Activated CD8-positive, alpha-beta memory T cell treated with anti-CD3 and anti-CD28 coated beads for 4 hours (primary cell): ENCODE measurements at places on chromosomes 12 and 14.

GRCh38 chr12:110340706-110341105 lies 59.7 kb downstream of the ATP2A2 start:
- DNase-seq: no peak

DNA sequence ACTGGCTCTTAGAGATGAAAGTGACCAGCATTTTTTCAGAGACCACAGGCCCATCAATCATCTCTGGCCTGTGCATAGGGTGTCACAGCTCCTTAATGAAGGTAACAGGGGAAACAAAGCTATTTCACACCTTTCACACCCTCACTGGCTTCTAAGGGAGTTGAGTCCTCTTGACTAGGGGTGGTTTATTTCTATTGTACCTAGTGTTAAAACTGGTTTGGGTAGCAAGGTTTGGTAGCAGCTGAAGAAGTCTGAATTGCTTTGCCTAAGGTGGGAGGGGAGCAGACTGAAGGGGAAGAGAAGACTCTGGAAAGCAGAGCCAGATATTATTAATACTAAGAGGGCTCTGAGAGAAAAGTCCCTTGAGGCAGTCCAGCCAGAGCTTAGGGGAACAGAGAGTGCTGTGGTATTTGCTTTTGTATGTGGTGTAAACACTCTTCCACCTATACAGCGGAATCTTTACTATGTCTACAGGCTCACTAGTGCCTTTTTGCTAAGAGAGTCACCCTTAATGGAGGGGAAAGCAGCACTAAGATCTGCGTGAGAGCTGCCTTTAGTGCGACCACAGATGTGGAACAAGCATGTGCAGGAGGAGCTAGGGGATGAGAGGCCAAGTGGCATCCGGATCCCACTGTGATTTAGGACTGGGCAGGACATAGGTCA lies 95.8 kb downstream of the STXBP6 start:
- no peak for DNase-seq

- DNase-seq: no peak
These were observed 380.7 kb upstream of the SYT1 start for GRCh38 chr12:78483767-78484315.

DNA sequence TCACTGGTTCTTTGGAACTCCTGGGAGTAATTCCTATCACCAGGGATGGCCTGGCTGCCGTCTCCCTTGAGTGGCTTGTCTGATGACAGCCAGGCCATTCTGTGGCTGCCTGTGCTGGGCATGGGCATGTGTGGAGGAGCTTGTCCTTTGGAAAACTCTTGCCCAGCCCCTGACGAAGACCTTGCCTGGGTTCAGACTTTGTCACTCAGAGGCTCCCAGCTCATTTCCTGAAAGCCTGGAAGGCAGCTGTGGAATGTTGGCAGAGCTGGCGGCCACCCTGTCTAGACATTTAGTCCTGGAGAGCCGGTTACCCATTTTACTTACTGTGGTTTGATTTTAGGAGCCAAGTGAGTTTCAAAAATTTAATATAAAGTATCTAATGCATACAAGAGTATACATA lies 34.0 kb downstream of the TUNAR start:
- no peak for DNase-seq

DNA sequence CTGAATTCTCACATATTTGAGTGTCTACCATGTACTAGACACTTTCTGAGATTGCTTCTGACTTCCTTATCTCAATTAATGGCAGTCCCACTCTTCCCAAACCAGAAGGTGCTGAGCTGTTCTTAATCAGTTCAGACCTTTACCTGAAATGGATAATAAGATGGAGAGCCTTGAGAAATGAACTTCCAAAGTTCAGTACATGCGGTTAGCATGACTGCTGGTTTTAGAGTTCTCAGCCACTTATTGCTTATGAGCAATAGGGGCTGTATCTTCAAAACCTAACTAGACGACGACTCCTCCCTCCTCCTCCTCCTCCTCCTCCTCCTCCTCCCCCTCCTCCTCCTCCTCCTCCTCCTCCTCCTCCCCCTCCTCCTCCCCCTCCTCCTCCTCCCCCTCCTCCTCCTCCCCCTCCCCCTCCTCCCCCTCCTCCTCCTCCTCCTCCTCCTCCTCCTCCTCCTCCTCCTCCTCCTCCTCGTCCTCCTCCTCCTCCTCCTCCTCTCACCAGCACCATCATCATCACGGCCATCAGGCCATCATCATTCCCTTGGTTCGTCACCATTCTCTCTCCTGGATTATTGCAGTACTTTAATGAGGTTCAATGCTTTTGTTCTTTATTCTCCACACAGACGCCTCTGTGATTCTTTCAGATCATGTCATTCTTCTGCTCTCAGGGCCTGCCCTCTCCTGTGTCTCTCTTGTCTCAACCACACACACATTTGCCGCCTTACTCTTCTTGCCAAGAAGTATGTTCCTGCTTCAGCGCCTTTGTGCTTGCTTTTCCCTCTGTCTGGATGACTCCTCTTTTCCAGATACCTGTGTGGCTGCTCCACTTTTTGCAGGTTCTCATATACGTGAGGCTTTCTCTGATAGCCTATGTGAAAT lies 2.7 kb downstream of the PCNX1 start:
- DNase-seq: no peak

GRCh38 chr14:22872033-22872832 lies 693 bp downstream of the LRP10 start:
- peak; percentile 38 for DNase-seq
